ENCODE measurements at places on chromosomes 7 and 10.

DNA sequence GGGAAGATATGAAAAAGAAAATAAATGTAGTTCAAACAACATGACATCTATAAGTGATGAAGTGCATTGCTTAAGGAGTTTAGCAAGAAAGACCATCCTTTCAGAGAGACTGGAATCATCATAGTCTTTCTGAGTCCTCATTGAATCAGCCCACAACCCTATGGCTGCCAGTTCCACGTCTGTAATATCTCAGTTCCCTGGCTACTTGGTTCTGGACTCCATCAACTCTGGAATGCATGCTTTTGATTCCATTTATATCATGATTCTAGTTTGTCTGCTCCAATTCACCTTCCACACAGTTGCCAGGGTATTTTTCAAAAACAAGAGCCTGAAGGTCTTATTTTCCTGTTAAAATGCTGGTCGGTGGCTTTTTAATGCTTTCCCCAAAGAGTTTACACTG is 126.4 kb upstream of the MDFIC start:
- no peak for DNase-seq

GRCh38 chr10:7264313-7264756 is 146.5 kb downstream of the SFMBT2 start:
- no peak for DNase-seq

- no peak for DNase-seq
Observed at GRCh38 chr10:75083972-75084833, 27.3 kb upstream of the SAMD8 start.

DNA sequence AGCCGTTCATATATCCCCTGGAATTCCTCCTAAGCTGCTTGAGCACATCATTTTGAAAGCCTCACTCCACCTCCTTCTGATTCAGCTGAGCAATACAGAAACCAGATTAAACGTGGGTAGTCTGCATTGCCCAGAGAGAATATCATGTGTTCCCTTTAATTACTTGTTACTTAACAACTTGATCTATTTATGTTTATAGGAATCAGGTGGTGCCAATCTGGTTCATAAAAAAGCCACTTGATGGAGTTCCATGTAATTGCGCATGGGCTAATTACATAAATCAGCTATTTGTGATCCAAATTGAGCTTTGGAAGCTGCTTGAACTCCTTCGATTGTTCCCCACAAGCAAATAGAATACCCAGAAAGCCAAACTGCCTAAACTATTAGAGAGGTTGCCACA is 114.7 kb upstream of the ADCY1 start:
- DNase-seq: no peak

- DNase-seq: no peak
Observed at GRCh38 chr7:79376299-79377025, 77.0 kb downstream of the MAGI2 start.

DNA sequence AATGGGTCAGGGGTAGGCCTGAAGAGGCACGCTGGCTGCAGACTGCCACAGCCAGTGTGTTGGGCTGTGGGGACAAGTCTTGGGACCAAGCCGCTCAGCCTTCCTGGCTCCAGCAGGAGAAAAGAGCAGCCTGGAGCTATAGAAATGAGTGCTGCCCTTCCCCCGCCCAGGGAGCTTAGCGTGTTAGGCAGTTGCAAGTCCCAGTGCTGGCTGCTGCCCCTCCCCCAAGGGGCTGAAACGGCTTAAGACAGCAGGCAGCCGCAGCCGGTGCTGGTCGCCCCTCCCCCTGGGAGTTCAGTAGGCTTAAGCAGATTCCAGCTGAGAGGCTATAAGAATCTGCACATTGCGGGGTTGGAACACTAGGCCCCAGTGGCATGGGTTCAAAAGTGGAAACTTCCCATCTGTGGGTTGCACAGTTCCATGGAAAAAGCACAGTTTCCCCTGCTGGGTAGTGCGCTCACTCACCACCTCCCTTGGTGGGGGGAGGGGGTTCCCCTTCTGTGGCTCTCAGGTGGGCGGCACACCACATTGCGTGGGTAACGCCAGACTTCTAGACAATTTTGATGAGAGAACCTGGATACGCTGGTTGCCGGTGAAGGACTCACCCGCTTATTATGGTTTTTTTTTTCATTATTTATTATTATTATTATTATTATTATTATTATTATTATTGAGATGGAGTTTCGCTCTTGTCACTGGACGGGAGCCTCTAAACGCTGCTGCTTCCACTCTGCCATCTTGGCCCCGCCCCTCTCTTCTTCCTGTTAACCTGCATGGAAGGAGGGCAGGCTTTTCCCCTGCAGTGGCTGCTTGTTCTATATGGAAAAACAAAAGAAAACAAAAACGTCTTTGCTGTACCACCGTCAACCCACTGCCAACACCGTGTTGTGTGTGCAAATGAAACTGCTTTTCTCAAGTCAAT is 151.1 kb downstream of the CXCL12 start:
- no peak for DNase-seq

DNA sequence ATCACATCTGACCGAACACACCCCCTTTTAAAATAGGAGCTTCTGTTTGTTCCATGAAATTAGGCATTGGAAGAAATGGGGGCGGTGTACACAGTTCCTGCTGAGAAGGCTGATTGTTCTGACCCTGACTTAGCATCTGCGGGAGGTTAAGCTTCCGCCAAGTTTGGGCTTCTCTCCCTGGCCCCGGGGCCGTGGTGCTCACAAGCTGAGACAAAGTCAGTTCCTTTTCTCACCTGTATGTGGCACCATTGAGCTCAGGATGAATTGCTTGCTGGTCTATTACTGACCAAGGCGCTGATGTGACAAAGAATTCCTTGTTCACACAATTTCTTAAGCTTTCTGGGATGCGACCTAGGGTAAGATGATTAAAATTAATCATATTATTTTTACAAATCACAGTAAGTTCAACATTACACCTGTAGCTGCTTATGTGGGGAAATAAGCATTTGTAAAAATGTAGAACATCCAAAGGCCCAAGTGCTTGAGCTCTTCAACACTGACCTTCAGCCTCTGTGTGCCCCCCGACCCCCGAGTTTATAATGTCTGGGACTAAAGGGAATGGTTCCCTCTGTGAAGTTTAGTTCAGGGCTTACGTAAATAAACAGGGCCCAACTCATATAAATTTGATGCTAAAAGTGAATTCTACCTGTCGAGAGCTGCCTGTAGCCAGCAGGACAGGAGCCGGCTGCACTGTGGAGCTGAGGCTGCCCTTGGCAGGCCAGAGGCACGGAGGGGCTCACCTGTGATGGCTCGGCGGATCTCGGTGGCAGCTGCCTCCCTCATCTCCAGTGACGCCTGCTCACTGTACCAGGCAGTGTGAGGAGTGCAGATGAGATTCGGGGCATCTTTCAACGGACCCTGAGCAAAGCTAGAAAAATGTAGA is 50.8 kb downstream of the ZRANB1 start:
- peak; percentile 89 for DNase-seq

- DNase-seq: no peak
Observed at GRCh38 chr7:142583446-142583845, 165.8 kb upstream of the PRSS1 start.

GRCh38 chr10:79116368-79116767 is 47.6 kb downstream of the ZMIZ1 start:
- DNase-seq: no peak

GRCh38 chr10:13911821-13912520 is 325.2 kb downstream of the PRPF18 start:
- no peak for DNase-seq

DNA sequence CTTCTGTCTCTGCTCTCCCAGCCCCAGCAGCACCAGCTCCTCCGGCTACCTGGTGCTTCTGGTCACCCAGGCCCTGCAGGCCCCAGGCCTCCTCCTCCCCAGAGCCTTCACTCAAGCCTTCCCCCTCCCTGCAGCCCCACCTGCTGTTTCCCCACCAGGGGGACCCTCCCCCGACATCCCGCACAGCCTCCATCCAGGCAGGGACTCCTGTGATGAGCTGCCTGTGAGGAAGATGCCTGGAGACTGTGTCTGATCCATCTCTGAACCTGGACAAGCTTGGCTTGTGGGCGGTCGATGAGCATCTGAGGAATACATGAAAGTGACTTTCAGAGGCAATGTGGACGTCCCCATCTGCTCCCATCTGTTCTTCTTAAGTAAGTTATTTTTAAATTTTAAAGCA is 45.0 kb downstream of the RAMP3 start:
- no peak for DNase-seq

GRCh38 chr7:97019710-97020225 is 4.9 kb downstream of the DLX5 start:
- DNase-seq: no peak

DNA sequence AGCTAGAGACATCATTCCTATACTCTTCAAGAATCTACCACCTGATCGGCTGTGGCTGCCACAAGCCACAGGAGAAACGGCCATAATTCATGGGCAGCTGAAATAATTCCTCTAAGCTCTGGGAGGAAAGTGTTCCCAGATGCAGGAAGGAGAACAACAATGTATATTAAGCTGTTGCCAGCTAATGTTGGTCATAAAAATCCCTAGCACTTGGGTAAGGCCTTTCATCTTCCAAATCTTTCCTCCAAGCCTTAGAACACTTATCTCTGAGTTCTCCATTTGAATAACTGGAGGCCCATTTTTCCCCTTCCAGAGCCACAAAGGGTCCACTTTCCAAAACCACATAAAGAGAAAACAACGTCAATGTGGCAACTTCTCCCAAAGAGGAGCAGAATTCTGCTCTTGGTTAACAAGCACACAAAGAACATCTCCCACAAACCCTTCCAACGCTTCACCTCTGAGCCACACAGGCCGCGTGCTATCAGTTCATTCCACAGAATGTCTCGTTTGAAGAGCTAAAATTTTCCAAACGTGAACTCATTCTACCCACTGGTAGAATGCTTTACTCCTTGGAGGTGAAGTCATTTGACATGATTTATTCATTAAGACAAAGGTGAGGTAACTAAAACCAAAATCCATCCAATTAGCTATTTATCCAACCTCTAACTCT is 11.2 kb downstream of the KCNMA1 start:
- no peak for DNase-seq

- DNase-seq: no peak
Observed at GRCh38 chr7:135467207-135467711, 42.6 kb downstream of the CNOT4 start.

GRCh38 chr10:82377608-82378007 is 502.6 kb downstream of the NRG3 start:
- DNase-seq: no peak

GRCh38 chr7:151686016-151686766 is 166.5 kb upstream of the RHEB start:
- peak; percentile 66 for DNase-seq

- no peak for DNase-seq
Observed at GRCh38 chr7:55063633-55064032, 44.8 kb downstream of the EGFR start.

DNA sequence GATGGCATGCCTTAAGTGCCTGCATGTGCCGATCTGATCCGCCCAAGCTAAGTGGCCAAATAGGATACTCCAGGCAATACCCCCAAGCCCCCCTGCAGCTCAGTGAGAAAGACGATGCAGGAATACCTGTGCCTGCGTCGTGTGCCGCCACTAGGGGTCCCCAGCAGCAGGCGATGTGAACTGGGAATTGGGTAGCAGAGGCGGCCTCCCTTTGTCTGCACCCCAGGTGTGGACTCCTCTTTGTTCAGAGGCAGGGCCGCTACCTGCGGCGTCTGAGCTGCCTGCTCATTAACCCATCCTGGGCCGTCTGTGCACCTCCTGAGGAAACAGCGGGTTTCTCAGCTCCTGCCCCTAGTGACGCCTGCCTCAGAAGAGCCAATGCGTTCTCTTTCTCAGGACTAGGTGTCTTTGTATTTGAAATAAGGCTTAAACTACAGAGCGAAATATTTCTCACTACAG is 4.8 kb upstream of the CHN2 start:
- DNase-seq: no peak

GRCh38 chr7:141949021-141949420 is 2.2 kb upstream of the CLEC5A start:
- no peak for DNase-seq

GRCh38 chr10:3538656-3539531 is 246.1 kb downstream of the KLF6 start:
- DNase-seq: peak; percentile 84

GRCh38 chr7:133547981-133548380 is 295.1 kb downstream of the EXOC4 start:
- no peak for DNase-seq

DNA sequence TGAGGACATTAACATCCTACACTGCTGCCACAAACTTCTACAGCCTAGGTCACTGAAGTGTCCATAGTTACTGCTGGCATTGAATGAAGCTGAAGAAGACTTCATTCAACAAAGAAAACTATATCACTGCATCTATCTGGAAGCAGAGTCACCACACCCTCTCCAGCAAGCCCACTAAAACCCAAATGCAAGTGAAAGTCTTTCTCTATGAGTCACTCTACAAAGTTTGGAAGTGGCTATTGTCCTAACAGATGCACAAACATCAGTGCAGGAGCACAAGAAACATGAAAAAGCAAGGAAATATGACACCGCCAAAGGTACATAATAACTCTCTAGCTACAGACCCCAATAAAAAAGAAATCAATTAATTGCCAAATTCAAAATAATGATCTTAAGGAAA is 43.5 kb upstream of the CAMK2B start:
- no peak for DNase-seq

DNA sequence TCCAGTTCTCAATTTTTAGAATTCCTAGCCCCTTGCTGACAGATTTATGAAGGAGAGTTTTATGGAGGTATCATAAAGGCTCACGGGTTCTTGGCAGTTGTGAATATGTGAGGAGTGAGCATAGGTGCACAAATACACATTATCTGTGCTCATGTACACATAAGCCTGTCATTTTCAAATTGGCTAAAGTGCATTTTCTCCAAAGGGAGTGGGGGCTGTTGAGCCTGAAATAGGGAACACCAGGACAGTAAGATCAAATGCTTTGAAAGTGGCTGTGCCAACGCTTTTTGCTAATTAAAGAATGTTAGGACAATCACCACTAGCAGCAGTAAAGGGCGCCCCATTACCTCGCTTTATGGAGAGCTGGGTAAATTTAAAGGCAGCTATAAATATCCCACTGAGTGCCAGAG is 8.3 kb upstream of the LRRC4 start:
- no peak for DNase-seq

- no peak for DNase-seq
Observed at GRCh38 chr10:14742815-14743214, 31.9 kb downstream of the FAM107B start.

DNA sequence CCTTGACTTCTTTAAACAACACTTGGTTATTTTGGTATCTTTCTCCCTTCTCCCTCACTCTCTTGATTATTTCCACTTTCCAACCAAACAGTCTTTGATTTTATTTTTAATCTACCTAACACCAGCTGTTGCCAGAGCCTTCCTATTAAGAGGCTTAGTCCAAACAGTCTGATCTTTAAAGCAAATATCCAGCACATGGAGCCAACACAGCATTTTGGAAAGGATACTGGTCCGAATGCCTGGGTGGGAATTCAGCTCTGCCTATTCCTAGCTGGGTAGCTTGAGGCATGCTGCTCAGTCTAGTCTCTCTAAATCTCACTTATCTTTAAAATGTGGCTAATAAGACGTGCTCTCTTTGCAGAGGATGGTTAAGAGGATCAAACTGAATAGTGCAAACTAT is 129.3 kb downstream of the NRCAM start:
- no peak for DNase-seq

DNA sequence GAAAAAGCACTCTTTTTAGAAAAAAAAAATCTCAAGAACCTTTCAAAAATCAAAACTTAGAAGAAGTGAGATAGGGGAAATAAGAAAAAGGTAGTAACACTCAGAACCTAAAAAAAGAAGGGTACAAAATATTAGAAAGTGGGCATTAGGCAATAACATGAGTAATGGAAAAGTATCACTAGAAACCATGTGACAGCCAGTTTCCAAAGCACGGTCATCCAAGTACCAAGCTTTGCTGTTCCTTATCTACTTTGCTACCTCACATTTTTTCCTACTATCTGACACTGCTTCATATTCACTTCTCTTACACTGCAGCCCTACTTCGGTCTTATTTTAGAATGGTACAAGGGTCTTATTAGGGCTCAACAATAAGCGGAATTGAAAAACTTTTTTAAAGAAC is 30.3 kb downstream of the IMMP2L start:
- no peak for DNase-seq

Measured in tibial artery (tissue), 4 donors.